ENCODE measurements at places on chromosomes 3 and 15.

DNA sequence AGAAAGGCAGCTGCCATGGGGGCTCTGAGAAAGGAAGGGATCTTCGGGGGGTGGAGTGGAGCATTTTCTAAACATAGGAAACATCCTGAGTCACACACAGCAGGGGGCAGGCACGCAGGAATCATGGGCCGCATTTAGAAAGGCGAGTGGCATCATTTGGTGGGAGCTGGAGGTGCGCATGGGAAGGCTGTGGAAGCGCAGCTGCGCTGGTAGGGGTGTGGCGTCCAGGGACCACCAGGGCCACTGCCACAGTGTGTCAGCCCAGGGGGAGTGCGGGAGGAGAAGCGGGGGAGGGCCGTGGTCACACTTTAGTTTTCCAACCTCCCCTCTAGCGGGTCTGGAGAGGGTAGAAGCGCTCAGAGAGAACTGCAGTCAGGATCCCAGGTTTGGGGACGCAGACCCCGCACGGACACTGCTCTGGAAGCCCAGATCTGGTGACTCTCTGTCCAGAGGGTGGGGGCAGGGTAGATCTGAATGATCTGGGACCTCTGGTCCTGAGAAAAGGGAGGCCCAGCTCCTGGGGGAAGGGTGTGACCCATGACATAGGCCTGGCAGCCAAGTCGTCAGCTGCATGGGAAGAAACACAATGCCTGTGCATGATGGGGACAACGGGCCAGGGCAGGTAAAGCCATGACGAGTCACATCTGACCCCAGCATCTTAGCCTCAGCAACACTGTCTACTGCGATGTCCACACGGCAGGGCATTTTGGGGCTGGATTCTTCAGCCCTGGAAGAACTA, 88.0 kb upstream of the IQSEC1 start:
- DNase-seq = no peak

DNA sequence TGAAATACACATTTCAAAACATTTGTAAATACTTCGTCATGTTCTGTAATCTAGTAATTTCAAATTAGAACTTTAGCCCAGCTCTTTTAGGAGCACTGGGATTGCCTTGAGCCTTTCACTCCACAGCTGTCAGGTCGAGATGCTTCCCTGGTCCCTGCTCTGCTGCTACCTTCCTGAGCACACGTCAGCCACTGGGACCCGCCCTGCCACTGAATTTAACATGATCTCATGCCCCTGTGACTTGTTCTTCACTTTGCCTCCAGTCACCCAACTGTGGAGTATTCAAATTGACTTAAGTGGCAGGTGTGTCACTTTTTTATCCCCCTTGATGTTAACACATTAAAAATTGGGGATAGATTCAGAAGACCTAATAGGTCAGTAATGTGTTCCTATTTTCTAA, 3.3 kb downstream of the ARRDC4 start:
- no peak for DNase-seq

GRCh38 chr15:56920367-56920627, 1.9 kb downstream of the TCF12 start:
- DNase-seq = no peak

DNA sequence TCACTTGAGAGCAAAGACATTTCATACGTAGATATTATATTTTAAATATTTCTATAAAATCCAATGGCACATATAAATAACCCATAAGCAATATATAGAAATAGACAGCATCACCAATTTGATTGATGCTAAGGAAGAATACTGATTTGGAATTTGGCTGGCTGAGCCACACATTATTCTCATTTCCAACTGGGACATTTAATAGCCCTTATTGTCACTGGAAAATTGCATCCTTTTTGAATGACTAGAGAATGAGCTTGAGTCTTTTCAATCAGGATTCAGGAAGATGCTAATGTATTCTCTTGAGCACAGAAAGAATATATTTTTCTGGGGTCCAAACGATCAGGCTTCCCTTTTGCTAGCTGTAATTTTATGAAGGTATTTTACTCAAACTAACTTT, 70.9 kb upstream of the KCNH8 start:
- no peak for DNase-seq

GRCh38 chr3:47612178-47612577, 33.5 kb upstream of the CSPG5 start:
- no peak for DNase-seq

- no peak for DNase-seq
These were observed 246.9 kb downstream of the VGLL3 start for GRCh38 chr3:86744051-86744450.

Data from left cardiac atrium (tissue), 4 donors.